ENCODE measurements at places on chromosomes 1 and 21.

GRCh38 chr1:167173516-167174184, 47.0 kb upstream of the POU2F1 start:
- no peak for DNase-seq

GRCh38 chr1:175192111-175192629, 406 bp downstream of the KIAA0040 start:
- DNase-seq, result peak; percentile 12

DNA sequence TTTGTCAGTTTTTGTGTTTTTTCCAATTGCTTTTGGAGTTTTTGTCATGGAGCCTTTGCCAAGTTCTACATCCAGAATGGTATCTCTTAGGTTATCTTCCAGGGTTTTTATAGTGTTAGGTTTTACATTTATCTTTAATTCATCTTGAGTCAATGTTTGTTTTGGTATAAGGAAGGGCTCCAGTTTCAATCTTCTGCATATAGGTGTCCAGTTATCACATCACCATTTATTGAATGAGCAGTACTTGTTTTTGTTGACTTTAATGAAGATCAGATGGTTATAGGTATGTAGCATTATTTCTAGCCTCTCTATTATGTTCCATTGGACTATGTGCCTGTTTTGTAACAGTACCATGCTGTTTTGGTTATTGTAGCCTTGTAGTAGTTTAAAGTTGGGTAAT, 1233.1 kb downstream of the PLA2G4A start:
- no peak for DNase-seq

- no peak for DNase-seq
These were observed 11.5 kb upstream of the GJA8 start for GRCh38 chr1:147891088-147891487.

GRCh38 chr1:239823852-239824251, 267.8 kb upstream of the FMN2 start:
- no peak for DNase-seq
